ENCODE measurements at places on chromosomes 3 and 15.

- DNase-seq: no peak
Observed at GRCh38 chr3:160099834-160100233, 111.2 kb downstream of the IL12A start.

DNA sequence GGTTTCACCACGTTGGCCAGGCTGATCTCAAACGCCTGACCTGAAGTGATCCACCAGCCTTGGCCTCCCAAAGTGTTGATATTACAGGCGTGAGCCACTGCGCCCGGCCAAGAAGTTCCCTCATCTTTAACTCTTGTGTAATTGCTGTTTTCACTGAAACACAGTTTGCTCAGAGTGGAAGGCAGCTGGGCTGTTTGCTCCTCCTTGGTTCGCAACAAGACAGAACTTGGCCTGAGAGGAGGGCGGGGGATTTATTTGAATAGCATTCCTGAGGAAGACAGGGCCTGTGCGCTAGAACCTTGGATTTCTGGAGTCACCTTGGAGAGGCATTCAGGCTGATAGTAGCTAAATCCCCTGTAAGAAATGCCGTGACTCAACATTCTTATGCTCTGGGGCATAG is 226.7 kb upstream of the MCTP2 start:
- no peak for DNase-seq

DNA sequence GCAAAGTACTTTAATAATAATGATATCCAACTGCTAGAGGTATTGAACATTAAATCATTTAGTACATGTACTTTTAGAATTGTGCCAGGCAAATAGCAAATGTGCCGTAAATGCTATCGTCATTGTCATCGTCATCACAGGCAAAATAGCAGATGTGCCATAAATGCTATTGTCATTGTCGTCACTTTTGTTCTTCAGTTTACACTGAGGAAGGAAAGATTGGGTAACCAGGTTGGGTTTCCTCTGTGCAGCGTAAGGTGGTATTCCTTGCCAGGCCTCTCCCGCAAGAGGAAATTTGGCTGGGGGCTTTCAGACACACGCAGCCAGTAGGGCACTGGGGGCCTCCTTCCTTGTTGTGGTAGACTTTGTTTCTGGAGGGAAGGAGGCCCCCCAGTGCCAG is 26.4 kb downstream of the ABHD17C start:
- no peak for DNase-seq

- DNase-seq: peak; percentile 51
Observed at GRCh38 chr3:70832089-70832833, 519.8 kb upstream of the MDFIC2 start.

- no peak for DNase-seq
Observed at GRCh38 chr3:139617672-139618268, 60.0 kb downstream of the NMNAT3 start.

DNA sequence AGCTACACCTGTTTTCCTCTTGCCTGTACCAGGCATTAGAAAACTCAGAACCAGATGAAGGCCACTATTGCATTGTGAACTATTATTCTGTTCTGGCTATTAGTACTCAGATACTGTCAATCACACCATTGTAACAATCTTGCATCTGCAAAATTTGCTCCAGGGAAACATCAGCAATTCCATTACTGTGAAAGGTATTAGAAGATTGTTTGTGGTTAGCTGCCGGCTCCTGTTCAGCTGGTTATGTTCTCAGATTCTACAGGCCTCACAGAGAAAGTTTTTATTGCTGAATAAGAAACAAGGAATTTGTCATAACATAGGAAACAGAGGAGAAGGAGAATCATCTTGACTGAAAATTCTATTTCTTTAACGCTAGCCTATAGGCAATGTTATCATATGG is 179.9 kb downstream of the PLOD2 start:
- DNase-seq: no peak

DNA sequence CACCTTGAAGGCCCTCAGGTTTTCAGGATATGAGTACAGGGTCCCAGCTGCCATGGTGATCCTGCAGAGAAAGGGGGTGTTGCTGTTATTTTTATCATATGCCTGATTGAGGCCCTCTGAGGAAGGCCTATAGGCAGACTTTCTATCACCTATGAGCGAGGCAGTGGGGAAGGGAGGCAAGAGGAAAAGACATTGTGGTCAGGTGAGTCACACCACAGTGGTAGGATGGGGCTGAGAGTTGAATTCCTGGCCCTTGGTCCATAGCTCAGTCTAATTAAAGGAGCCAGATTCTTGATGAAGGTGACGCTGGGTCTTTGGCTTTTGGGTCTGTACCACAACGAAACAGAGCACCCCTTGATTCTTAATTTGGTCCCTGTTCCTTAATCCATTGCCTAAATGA is 72.7 kb downstream of the ZNF621 start:
- no peak for DNase-seq

All from femur (tissue), 1 donor.